ENCODE measurements at places on chromosomes 13 and 19.

- no peak for DNase-seq
Measured at GRCh38 chr13:92303428-92303827, 905.0 kb downstream of the GPC5 start.

GRCh38 chr13:40125336-40125735, 469.9 kb downstream of the COG6 start:
- DNase-seq, result no peak

GRCh38 chr13:94239135-94239534, 240.3 kb downstream of the DCT start:
- no peak for DNase-seq

DNA sequence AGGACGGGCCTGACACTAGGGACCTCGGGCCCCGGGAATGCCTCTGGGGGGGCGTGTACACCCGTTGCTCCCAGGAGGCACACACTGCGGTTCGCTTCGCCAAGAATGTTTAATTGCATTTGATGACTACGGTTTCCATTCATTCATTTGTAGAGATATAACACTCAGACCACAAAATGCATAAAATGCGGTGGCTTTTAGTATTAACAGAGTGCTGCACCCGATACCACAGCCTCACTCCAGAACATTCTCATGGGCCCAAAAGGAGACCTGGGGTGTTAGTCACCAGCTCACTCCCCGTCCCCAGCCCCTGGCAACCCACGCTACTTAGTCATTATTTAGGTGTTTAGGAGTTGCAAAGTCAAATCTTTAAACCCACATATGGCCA, 21.8 kb downstream of the HCN2 start:
- DNase-seq, result no peak

- DNase-seq, result no peak
Measured at GRCh38 chr13:85462792-85463425, 336.3 kb downstream of the SLITRK6 start.

- DNase-seq, result no peak
Measured at GRCh38 chr19:56113074-56113632, 7.9 kb downstream of the ZNF787 start.

DNA sequence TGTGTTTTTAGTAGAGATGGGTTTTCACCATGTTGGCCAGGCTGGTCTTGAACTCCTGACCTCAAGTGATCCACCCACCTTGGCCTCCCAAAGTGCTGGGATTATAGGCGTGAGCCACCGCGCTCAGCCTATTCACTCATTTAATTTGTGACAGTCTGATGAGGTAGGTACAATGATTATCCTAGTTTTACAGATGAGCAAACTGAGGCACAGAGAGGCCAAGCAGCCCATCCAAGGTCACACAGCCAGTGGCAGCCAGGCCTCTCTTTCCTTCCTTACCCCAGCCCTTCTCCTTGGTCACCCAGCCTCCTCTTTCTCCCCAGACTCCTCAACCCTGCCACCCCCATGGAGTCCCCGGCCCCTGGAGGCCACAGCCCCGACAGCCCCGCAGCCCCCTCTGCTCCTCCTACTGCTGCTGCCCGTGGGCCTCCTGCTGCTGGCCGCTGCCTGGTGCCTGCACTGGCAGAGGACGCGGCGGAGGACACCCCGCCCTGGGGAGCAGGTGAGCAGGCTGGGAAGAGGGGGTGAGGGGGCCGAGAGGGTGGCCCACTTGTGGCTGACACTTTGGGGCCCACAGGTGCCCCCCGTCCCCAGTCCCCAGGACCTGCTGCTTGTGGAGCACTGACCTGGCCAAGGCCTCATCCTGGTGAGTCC, 6.1 kb downstream of the FLT3LG start:
- no peak for DNase-seq

DNA sequence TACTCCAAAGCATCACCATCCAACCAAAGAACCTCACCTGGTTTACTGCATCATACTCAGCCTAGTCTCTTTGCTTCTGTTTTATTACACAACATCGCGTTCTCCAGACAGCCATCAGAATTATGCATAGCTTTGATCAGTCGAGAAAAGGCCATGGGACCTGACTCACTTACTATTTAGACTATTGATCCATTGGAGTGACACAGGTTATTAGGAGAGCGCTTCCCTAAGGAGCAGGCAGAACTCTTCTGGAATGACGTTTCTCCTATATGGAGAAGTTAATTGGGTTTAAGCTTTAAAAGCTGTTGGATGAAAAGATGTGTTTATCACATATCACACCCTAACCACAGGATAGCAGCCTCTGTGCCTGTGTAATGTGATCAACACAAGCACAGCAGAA, 649.1 kb upstream of the SLC10A2 start:
- no peak for DNase-seq

DNA sequence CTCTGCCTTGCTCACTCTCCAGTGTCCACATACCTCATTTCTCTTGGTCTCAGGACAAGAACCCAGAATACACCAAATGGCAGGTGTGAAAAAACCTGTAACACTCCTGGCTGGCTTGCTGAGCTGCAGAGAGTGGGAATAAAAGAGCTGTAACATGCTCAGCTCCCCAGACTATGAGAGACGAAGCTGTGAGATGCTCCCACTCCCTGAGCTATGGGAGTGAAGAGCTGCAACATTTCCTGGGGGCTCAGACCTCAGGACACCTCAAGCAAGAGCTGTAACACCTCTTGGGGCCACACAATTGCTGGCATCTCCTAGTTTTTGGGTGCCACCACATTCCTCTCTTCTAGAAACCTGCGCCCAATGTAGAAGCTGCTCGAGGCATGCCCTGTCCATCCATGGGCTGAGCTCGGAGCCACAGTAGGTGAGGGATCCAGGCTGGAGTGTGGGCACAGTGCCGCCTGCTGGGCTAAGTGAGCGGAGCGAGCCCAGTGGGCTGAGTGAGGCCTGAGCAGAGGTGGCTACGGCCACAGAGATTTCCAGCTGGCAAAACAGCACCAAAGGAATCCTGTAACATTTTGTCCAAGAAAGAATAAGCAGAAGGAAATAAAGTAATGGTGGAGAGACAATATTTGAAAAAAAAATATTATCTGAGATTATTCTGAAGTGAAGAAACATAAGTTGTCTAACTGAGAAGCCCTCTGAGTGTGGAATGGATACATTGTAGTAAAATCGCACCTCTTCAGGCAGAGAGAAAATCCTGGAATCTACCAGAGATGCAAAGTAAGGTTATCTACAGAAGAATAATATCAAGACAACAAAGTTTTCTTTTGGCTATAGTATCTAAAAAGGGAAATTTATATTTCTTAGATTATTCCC, 186.2 kb upstream of the PCDH9 start:
- no peak for DNase-seq

DNA sequence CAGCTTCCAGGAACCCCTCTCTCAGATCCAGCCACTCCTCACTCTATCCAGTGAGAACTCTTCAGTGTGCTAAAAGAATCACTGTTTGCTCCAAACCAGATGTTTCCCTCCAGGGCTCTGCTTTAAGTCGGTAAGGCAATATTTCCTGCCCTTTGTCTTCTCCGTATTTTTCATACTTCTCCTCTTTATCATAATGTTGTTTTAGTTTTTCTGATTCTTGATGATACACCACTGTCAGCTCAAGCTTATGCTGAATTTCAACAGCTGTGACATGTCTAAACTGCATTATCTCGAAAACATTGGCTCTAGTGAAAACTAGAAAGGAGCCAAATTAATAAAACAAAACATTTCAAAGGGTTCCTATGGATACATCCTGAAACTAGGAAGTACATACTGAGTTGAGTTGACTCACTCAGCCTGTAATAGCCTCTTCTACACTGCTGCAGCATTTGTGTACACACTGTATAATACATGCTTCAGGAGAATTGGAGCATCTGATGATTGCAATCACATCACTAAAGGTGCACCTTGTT, 39.8 kb downstream of the GPR180 start:
- DNase-seq, result no peak

- no peak for DNase-seq
Measured at GRCh38 chr19:49440439-49441209, 703 bp downstream of the SLC17A7 start.

- no peak for DNase-seq
Measured at GRCh38 chr19:55223291-55224037, 5.1 kb downstream of the TMEM86B start.

DNA sequence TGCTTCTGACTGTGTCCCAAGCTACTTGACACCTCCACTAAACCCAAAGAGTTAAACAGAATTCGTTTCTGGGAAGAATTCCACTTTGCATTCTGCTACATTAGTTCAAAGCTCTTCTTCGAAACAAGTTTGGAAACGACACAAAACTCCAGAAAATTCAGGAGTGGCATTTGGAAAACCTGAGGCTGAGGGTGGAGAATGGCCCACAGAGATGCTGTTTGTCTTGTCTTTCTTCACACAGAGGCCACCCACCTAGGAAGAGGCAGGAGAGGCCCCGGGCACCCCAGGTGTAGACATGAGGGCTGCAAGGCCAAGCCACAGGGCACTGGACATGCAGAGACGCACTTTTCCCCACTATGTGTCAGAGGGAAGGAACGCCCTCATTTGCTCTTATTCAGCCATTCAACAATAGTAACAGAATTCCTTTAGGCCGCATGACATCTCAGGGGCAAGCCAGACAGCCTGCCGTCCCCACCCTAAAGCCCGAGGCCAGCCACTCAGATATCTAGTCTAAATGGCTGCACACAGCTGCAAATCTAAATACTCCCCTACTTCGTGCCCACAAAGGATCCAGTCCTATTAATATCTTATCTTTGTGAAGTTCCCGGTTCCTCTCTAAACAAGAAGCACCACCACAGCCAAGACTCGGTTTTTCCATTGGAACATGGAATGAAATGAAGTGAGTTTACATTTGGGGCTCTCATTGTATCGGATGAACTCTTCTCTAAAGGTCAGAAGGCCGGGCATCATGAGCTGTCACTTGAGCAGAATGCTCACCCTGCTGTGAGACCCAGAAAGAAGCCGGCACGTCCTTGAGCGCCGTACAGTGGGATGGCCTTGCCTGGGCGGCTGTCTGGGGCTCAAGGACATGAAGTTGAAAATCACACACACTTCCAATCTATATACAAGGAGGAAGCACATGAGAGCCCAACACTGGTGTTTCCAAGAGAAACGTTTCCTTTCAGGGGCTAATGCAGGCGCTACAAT, 19.8 kb downstream of the COL4A1 start:
- DNase-seq, result peak; percentile 26
